ENCODE measurements at places on chromosomes 4 and X.

DNA sequence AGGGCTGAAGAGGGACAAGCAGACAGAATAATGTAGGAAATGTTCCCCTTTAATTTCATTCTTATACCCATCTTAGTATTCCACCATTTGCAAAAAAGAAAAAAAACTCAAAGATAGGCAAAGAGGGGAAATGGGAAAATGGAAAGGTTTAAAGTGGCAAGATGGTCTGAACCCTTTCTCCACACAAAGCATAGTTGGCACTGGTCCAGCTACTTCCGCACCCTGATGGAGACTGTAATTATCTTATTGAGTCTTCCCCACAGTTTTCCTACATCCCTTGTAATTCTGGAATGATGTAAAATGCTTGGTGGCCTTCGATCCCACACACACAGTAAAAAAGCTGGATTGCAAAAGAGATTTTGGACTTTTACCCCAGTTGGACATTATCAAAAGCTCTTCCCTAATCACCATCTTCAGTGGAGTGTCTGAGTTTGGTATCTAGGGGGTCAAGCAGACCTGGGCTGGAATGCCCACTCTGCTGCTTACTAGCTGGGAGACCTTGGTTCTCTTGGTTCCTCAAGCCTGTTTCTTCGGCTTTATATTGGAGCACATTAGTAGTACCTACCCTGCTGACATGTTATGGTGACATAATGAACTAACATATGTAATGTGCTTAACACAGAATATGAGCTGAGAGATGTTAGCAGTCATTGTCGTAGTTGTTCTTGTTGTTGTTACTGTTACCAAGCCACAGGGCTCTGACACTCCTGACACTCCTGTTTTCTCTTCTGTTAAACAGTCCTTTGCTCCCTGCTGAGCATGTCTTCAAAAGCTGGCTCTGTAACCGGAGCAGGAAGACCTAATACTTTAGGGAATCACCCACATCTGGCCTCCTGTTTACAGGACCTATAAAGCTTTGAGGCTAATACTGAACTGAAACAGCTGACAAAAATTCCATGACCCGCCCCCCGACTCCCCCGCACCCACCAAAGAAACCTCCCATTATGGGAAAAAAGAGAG lies 4.7 kb downstream of the SRPX2 start:
- DNase-seq = no peak

GRCh38 chr4:56640621-56641493 lies 40.2 kb downstream of the HOPX start:
- DNase-seq = no peak

DNA sequence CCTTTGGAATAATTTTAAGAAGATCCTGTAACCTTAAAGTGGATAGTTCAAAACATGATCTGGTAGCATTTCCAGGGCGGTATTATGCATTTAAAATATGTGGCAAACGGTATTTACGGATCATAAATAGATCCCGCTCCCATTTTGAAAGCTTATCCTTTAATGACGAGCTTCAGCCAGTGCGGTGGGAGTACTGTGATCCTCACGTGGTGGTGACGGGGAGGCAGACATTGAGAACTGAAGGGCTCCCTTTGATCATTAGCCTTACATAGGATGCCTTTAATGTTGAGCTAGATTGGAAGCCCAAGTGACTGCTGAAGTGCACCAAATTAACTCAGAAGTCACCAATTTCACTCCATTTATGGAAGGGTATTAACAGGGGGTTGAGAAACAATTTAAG lies 56.9 kb downstream of the KIT start:
- no peak for DNase-seq

GRCh38 chr4:31341601-31342359 lies 621.6 kb downstream of the PCDH7 start:
- DNase-seq = no peak

DNA sequence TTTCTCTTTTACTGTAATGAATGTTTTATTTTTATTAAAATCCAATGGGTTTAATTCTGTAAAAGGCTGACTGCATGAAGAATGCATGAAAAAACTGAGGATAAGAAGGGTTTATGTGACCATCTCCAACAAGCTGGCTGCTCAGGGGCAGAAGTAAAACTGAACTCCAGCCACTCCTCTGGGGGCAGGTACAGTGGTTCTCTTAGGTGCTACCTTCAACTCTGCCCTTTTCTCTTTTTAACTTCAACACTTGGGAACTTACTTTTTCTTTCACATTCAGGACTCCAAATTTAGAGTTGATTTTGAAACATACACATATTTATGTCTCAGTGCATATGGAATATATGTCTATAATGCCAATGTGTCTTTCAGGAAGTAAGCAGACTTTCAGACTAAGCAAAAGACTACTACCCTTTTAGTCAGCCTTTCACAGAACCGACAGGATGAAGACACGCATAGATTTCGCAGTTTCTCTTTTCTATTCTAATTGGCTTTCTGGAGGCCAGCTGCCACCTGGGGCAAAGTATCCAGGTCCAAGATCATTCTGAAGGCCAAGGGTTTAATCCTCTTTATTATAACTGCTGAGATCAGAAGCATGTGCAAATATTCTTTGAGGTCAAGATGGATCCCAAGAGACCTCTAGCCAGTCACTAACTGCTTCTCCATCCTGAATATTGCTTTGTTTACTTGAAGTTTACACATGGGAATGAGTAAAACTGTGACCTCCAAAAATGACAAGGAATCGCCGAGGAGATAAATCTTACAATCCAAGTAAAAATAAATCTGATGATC lies 30.7 kb downstream of the HS3ST1 start:
- DNase-seq = no peak

DNA sequence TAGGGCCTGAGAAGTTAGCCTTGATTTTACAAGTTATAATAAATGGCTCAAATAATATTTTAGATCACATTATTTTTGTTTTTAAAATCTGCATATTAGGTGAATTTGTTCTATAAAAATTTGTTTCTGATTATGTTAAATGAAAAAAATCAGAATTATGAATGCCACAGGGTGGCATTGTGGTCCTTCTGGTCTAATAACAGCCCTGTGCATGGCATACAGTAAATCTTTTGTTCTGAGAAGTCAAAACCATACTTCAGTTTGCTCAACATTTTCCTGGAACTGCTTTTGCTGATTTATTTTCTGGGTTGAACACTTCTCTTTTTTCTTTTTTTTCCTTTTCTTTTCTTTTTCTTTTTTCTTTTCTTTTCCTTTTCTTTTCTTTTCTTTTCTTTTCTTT lies 101.0 kb upstream of the UBQLN2 start:
- DNase-seq = no peak

DNA sequence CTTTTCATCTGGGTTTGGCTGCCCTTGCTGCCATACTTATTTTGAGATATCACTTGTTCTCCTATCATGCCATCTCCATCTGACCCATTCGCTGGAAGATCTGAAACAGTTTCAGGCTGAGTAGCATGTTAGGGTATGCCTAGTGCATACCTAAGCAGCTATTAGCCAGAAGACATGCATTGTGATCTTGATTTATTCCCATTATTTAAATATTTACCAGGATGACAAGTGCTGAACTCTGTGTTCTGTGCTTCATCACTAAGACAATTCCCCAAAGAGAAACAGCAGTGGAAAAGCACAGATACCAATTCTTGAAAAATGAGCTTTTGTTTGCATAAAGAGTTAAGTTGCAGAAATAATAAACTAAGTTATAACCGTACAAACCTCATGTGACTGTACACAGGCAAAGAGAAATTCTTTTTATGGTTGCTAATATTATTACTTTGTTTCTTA lies 271.0 kb upstream of the ARSJ start:
- DNase-seq = no peak

- no peak for DNase-seq
Observed at GRCh38 chrX:310621-311155, 7.9 kb downstream of the GTPBP6 start.

DNA sequence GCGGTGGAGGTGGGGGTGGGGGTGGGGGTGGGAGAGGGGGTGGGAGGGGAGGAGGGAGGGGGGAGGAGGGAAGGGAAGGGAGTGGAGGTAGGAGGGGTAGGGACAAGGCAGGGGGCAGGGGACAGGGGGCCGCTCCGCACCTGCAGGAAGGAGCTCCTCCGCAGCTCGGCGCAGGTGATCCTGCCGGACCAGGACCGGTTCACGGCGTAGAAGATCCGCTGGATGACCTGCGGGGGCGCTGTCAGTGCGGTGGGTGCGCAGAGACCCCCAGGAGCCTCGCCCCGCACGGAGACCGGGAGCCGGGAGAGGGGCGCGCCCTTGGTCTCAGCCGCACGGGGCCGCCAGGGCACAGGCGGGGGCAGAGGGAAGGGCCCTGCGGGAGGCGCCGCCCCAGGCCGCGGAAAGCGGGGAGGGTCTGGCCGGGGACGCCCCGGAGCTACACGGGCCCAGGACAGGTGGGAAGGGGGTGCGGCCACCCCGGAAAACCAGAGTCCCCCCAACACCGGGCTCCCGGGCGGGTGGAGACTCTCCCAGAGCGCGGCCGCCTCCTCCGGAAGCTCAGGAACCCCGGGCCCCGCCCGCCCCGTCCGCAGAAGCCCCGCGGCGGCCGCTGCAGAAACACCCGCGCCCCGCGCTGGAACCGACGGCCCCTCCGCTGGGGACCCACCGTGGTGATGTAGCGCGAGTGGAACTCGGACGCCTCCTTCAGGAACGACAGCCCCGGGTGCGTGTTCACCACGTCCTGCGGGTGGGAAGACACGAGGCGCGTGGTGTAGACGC lies 27.6 kb upstream of the GTPBP6 start:
- DNase-seq = no peak

DNA sequence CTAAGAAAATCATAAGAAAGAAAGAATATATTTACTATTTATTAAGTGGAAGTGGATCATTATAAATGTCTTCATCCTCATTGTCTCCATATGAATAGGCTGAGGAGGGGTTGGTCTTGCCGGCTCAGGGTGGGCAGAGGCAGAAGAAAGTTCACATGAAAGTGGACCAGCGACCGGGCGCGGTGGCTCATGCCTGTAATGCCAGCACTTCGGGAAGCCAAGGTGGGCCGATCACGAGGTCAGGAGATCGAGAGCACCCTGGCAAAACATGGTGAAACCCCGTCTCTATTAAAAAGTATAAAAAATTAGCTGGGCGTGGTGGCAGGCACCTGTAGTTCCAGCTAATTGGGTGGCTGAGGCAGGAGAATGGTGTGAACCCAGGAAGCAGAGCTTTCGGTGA lies 1145.4 kb downstream of the STIM2 start:
- DNase-seq = no peak

GRCh38 chrX:103779141-103779789 lies 2.6 kb downstream of the PLP1 start:
- DNase-seq = no peak

GRCh38 chrX:56281789-56282188 lies 49.6 kb downstream of the KLF8 start:
- DNase-seq = no peak

- DNase-seq = peak; percentile 39
Observed at GRCh38 chr4:128863312-128864075, 54.0 kb downstream of the JADE1 start.

- no peak for DNase-seq
Observed at GRCh38 chr4:113971706-113972360, 7.6 kb downstream of the ARSJ start.

DNA sequence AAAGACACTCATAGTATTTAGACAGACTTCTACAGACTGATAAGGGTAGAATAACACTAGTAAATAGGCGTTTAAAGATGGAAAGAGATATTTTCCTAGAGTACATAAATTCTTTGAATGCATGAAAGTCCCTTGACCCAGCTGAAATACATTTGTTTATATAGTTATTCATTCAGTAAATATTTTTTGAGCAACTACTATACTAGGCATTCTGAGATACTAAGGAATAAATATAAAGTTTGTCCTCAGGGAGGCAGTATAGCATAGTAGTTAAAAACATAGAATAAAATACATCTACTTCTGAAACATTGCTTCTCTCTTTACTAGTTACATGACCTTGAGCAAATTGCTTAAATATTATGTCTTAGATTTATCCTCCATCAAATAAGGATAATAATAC lies 27.4 kb downstream of the HMGN5 start:
- DNase-seq = no peak

- DNase-seq = no peak
Observed at GRCh38 chr4:168791376-168791775, 218.7 kb downstream of the CBR4 start.

Measured in C1 segment of cervical spinal cord (tissue), 14 donors.